HuH-7.5 (cell line): ENCODE measurements at places on chromosomes 2 and 18.
A peak's percentile ranks its signal among the peaks of the same experiment; 100 is the strongest.

DNA sequence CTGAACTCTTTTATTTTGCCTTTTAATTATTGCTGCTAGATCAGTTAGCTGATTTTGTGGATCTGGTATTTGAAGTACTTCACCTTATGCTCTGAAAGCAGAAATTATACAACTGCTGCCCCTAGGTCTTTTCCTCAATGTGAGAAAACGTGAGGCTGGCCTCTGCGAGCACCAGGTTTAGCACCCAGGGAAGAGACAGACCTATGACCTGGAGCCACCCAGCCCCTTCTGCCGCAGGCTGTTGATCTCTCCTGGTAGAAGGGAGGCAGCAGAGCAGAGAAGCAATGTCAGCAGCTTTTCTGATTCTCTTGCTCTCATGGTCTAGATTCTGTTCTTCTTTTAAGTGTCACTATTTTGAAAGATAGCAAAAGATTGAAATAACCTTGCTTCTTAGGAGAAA, 19.9 kb downstream of the TRAPPC12 start:
- DNase-seq: no peak

DNA sequence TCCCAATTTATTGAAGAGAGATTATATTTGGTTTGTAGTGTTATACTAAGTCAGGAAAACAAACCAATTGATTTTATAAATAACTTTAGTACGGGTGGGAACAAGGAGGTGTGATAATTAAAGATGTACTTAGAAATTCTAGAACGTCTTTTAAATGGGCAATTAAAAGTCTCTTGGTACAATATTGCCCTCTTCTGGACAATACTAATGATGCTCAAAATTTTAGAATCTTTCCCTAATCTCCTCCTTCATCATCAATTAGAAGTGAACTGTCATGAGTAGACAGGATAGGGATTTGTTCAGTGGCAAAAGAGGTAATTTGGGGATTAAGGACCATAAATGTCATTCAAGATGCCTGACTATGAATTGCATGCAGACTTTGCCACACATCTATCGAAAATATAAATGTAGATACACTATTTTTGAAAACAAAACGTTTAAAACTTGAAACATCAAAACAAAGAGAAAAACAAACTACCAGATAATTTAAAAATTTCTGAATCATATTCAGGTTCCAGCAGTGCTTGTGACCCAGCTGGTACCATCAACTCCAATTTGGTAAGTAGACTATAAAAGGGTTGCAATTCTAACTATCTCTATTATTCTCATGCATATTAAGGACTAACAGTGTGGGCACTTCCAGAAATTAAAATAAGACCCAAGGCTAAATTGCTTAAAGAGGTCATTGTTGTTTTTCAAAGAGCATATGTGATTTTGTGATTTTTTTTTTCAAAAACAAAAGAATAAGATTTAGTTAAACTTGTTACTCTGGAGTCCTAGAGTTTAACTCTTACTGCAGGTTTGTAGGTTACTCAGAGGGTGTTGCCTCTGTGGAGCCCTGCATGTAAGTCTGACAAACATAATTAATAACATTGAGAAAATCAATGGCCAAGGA, 123.5 kb downstream of the LAMA3 start:
- DNase-seq: no peak

DNA sequence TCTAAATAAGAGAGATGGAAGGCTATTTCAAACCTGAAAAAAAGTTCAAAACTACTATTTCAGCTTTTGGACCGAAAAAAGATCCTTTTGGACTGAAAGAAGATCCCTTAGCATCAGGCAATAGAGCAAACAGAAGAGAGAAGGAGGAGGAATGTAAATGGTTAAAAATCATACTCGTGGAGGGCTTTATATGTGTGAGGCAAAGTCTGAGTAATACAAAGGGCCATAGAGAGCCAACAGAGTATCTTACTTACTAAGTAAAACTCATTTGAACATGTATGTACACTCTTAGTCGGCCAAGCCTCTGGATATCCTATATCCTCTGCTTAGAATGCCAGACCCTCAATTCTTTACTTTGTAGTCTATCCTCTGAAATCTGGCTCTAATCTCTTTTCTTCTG, 55.7 kb downstream of the ITSN2 start:
- DNase-seq: no peak

DNA sequence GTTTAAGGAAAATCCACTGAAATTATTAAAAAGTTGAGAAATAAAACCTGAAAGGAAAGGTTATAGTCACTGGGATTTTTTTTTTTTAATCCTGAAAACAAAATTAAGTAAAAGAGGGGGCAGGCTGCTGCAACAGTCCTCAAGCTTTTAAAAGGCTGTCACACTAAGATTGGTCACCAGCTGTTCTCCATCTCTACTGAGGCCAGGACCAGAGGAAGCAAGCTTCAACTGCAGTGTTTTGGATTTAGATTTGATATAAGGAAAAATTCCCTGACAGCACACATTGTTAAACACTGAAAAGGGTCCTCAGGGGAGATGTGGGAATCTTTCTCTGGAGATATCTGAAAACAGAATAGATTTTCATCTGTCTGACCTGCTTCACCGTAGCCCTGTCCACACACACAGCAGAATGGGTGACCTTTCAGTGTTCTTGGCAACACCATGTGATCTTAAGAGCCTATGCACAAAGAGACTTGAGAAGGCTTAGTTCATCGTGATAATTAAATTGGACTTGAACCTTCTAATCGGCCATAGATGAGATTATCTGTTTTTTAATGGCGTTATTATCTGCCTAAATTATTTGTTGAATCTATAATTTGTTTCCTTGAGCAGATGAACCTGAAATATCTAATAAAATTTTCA, 132.0 kb upstream of the BOD1L2 start:
- DNase-seq: no peak

DNA sequence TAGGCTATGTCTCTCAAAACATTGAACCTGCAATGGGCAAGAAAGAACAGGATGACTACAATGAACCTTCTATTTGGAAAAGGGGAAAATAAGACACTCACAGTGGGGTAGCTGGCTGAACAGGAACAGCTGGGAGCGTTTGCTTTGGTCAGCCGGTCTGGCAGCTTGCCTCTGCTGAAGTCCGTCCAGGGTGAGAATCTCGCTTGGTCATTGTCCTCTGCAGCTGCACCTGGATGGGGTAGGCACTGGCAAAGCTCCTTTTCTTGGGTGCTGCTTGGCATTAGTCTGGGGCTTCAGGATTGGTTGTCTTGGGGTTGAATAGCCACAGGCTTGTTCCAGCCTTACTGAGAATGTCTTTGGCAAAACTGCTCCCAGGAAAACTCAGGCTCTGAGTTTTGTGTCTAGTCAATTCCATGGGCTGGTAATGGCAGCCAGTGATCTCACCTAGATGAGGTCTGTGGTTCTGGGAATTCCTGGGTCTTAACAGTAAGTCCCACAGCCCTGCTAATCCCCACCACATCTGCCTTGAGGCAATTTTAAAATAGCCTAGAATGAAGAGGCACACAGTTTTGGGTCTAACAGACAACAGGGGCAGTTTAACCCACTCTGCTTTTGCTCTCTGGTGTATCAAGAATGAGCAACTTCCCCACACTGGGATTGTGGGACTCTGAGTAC, 13.4 kb downstream of the NEDD4L start:
- DNase-seq: no peak

DNA sequence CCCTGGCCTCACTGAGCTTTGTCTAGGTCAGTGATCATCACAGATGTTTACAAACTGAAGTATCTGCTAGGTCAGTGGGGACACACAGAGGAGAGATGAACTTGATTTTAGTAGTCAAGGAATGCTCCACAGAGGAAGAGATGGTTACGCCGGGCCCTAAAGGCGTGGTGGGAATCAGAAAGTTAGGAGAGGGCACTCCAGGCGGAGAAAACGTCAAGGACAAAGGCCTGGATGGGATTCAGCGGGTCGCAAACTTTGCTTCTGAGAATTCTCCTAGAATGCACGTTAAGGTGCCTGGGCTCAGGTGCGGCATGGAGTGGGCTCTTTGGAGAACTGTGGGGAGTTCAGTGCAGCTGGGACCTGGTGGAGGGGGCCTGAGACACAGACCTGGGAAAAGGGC, 78.8 kb downstream of the TMEM17 start:
- DNase-seq: no peak

- no peak for DNase-seq
Measured at GRCh38 chr2:223108351-223109050, 56.5 kb downstream of the KCNE4 start.

DNA sequence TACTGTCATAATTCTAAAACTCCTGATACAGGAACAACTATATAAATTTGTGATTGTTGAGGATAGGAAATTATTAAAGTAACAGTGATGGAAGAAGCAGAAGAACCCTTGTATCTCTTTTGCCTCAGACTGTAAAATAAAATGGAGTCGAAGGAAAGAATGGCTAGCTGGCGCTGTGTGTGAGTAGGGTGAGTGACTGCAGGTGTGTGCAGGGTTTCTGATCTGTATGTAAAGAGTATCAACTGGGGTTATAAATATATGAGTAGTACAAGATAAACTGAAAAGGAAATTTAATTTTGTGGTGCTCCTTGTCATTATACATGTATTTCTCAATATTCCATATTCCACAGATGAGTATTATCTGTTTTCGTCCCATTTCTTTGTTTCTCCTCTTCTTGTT, 15.2 kb downstream of the POLI start:
- no peak for DNase-seq

DNA sequence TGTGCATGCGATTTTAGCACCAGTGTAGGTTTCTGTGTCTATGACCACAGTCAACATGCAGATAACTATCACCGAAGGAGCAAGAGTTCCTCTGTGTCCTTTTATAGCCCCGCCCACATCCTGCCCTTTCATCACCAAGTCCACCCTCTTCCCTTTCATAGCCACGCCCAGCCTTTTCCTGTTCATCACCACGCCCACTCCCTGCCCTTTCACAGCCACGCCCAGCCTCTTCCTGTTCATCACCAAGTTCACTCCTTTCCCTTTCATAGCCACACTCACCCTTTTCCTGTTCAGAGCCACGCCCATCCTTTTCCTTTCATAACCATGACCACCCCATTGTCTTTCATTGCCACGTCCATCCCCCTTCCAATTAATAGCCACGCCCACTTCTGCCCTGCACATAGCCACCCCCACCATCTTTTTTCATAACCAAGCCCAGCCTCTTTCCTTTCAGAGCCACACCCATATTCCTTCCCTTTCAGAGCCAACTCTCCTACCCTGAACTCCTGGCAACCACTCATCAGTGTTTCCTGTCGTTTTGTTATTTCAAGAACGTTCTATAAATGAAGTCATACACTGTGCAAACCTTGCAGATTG, 273.9 kb downstream of the MYT1L start:
- no peak for DNase-seq

DNA sequence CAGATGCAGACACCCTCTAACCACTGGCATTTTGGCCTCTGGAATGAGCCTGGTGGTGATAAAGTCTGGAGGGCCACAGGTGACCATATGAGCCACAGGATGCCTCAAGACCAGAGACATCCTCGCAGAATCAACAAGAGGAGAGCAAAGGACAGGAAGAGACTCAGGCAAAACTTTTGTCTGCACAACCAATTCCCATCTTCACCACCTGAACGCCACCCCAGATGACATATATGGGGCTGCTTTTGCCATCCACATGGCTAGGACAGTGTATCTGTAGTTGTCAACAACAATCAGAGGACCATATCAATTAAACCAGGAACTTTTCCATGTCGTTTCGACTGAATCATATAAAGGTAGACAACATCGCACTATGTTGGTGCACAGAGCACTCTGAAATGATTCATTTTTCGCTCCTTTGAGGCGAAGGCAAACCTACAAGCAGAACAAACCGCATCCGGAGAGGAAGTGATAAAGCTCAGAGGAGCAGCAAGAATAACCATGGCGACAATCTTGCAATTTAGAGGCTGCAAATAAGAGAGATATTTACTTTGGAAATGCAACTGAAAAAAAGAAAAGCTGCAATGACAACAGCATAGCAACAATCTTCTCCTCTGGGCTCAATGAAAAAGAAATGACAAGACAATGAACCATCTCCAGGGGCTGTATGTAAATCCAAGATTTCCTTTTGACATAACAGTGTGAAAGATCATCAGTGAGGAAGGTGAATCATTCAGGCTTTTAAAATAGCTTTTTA, 204.5 kb downstream of the ARL4C start:
- DNase-seq: no peak

DNA sequence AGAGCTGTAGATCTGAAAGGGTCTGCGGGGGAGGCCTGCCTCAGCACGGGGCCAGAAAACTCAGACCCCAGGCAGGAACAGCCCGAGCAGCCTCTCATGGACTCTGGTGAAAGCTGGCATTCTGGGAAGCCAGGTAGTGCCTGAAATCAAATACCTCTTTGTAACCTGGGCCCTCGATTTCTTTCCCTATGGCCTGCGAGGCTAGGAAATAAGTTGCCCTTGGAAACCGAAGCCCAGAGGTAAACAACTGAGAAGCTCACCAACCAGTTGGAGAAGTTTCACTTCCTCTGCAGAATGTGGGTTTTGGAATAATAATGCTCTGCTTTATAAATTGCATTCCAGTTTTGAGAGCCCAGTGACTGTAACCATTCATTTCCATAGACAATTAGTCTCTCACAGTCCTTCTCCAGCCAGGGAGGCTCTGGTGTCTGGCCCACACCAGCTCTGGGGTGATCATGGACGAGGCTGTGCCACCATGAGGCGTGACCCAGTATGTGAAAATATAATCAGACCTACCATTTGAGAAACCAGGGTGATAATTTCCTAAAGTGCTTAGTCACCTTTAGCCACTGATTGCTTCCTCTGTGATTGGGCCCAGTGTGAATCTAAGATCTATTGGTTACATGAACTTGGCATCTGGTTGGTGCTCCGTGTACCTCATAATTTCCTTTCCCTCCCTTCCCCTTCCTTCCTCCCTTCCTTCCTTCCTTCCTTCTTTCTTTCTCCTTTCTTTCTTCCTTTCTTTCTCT, 133.1 kb upstream of the PELI1 start:
- DNase-seq: no peak

GRCh38 chr18:48949606-48950535, 894 bp downstream of the SMAD7 start:
- DNase-seq: peak; percentile 40

DNA sequence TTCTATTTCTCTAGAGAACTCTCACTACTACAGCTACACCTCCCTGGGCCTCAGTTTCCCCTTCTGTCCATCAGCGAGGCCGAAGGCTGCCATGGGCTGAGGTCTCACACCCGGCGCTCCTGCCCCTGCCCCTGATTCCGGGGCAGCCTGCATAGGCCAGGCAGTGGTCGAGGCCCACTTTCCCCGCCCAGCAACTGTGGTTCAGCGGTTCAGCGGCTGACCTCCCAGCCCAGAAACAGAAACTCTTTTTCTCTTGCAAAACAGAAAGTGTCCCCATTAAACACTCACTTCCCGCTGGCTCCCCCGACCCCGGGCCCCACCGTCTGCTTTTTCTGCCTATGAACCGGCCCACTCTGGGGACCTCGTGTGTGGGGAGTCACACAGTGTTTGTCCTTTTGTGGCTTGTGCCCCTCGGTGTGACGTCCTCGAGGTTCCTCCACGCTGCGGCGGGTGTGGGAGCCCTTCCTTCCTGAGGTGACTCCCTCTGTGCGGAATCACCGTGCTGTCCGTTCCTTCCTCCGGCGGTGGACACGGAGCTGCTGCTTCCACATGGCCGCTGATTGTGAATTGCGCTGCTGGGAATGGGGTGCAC, 16.0 kb downstream of the PDCD1 start:
- DNase-seq: peak; percentile 7

GRCh38 chr2:203688798-203689197, 17.6 kb upstream of the CD28 start:
- no peak for DNase-seq
